Muscle of back (tissue), 13 donors: ENCODE measurements at places on chromosomes 16 and 17. TPM values are rescaled to one million over a fixed set of nuclear protein-coding genes. Genes with fewer than 3 reads are reported as not detected.

- no peak for DNase-seq
These were observed 342.0 kb downstream of the SOX9 start for GRCh38 chr17:72462814-72463213.

- no peak for DNase-seq
These were observed 632 bp downstream of the CYBC1 start for GRCh38 chr17:82449883-82450356.

DNA sequence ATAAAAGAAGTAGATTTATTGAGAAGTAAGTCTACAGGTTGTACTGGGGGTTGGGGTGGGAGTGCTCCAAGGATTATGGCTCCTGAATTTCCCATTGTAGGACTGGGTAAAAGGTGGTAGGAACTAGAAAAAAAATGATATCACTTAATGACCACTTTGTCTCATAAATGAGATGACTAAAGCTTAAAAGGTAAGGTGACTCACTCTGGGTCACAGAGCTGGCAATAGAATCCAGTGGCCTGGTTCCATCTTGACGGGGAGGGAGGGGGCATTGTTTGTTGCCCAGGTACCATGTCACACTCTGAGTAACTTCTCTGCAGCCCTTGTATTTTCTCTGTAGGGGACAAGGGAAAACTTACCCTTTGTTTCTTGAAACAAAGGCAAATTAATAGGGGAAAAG lies 126.1 kb downstream of the PITPNC1 start:
- no peak for DNase-seq

MT1A gene
- polyA plus RNA-seq = not detected

ALOXE3 gene
- polyA plus RNA-seq = not detected

TP53TG3C gene
- not detected for polyA plus RNA-seq

VASN gene
- 19.2 TPM for polyA plus RNA-seq

PCGF2 gene
- 34.8 TPM for polyA plus RNA-seq
